Glomerular endothelial cell (primary cell): ENCODE measurements at places on chromosomes 1 and 21. TPM values are rescaled to one million over a fixed set of nuclear protein-coding genes. Genes with fewer than 3 reads are reported as not detected.

GRCh38 chr1:162407539-162407938, 4.4 kb downstream of the SH2D1B start:
- no peak for DNase-seq

Gene SLC35D1
- 2.8 and 4.7 TPM in 2 replicates for total RNA-seq

DNA sequence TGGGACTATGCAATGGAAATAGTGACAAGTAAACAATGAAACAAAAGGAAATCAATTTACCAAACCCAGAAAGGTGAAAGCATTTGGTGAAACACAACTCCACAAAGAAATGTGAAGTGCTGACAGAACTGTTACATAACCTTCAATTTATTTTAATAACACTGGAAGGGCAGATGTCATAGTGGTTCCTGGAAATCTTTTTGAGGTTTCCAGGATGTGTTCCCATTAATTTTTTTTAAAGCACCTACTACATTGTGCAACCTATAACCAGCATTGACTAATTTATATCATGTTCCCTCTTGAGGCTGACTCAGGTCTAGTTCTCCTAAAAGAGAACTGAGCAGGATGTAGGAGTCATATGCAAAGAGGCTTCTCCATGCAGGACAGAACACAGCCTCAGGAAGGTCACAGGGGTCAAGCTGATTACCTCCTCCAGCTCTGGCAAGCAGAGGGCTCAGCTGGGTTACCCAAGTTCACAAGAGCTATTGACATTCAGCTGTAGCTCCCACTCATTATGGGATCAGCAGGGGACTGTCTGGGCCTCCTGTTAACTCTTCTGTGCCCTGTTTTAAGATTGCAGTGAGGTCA, 157.1 kb upstream of the NRIP1 start:
- DNase-seq: no peak

DNA sequence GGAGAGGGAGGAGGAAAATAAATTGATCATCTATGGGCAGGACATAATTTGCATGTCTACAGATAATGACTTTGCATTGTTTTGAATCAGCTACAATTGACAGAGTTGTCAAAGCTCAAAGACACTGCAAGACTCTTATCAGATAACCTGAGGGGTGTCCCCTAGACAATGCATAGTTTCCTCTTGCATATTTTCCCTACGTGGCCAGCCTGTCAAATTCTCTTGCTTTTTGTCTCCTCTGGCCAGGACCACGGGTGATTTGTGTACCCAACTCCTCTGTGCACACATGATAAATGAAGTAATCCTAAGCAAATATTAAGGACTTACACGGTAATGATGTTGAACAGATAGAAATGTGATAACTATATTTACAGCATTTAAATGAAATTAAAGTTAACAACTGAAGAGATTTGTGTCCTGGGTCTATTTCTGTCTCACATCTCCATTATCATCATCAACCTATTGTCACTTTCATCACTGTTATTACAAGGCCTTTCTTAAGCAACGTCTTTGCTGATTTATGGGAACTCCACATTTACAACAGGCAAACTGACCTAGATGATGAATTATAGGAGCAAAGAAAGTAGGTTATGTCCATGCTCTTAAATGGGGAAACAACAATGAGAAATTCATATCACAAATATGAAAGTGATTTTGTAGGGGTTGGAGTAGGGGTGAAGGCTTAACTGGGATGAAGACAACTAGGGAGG, 18.8 kb downstream of the BATF3 start:
- no peak for DNase-seq

Gene MSH4
- not detected in 2 replicates for total RNA-seq

DNA sequence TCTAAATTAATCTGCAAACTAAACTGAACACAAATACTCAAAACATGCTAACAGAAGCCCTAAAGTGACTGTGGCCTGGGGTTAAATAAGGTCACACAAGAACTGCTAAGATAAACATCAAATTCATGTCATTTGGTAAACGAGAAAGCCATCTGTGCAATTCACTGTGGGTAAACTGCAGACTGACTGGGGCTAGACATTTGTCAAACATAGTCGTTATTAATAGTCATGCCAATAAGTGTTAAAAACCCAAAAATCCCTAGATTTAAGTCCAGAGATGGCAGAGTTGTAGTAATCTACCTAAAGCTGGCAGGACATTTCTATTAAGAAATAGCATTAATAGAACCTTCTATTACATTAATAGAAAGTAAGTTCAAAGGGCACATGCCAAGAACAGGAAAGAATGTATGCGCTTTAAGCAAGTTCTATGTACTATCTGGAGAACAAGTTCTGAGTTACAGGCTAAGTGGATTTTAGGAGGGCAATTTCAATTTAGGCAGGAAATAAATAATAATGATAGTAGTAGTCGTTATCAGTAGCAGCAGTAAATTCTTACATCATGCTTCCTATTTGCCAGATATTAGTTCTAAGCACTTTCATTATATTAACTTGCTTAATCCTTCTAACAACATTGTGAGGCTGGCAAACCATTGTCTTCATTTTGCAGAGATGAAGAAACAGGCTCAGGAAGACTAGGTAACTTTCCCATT, 8.6 kb downstream of the EDEM3 start:
- no peak for DNase-seq

Gene SLC41A1
- total RNA-seq: 29.8 and 50.8 TPM in 2 replicates

- DNase-seq: no peak
These were observed 222.1 kb downstream of the GRIK1 start for GRCh38 chr21:29717659-29718058.

- DNase-seq: no peak
These were observed 25.3 kb upstream of the ZNF697 start for GRCh38 chr1:119673171-119673940.

Gene RAB29
- 32.3 and 41.4 TPM in 2 replicates for total RNA-seq

Gene S100A1
- not detected in 2 replicates for total RNA-seq

DNA sequence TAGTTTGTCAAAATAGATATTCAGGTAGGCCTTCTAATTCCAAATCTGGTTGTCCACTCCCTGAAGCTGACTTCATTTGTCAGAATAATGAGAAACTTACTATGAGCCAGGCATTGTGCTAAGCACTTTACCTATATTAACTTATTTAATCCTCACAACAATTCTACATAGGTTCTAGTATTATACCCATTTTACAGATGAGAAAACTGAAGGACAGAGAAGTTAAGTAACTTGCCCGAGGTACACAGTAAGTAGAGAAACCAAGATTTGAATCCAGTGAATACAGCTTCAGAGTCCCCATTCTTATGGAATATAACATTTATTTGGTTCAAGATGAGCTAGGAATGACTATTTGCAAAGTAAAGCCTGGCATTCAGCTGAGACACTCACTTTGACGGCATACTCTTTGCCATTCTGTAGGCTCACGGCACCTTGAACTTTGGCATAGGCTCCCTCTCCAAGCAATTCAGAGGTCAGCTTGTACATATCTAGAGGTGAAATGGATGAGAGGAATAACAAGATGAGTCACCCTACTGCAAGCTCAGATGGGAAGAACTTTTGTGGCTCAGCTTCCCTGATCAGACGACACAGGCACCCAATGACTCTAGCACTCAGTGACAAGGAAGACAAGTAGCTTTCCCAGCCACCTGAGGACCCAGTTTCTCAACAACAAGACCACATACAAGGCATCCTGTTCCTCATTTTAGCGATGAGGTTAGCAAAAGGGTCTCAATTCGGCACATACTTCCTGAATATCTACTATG, 23.7 kb downstream of the MKNK1 start:
- no peak for DNase-seq

DNA sequence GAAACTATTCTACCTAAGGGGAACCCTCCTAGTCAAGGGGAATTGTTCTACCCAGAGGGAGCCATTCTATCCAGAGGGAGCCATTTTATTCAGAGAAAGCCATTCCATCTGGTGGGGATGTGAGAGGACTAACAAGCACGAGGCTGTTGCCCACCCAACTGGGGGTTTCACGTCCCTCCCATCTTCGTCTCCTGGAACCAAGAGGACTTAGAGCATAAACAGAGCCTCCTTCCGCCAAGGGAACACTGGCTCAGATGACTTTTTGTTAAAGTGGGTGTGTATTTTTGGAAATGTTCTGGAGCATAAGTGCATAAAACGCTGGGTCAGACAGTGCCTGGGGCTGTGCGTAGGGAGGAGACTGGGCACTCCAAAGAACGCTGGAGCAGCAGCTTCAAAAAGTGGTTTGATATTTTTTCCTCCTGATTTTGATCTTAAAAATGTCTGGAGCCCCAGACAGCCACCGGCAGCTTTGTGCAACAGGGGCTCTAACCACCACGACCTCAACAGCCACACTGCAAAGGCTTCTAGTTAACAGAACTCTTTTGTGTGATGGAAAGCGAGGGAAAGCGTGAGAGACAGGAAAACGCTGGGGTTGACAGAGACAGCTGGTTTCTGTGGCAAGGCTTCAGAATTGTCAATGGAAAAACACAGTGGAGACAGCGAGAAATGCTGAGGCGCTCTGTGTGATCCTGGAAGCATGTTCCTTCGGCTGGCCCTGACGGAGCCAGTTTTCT, 363.6 kb upstream of the CAMK1G start:
- DNase-seq: no peak

Gene PRXL2B
- total RNA-seq: 44.7 and 47.3 TPM in 2 replicates

- DNase-seq: no peak
These were observed 20.4 kb downstream of the KCNN3 start for GRCh38 chr1:154849645-154850131.

GRCh38 chr1:27564710-27565649, 39.0 kb downstream of the AHDC1 start:
- no peak for DNase-seq

GRCh38 chr1:183636783-183637182, 1.2 kb upstream of the ARPC5 start:
- no peak for DNase-seq

Gene ADCY10
- total RNA-seq: 0.06 TPM in 1 of 2 replicates, not detected in the other

DNA sequence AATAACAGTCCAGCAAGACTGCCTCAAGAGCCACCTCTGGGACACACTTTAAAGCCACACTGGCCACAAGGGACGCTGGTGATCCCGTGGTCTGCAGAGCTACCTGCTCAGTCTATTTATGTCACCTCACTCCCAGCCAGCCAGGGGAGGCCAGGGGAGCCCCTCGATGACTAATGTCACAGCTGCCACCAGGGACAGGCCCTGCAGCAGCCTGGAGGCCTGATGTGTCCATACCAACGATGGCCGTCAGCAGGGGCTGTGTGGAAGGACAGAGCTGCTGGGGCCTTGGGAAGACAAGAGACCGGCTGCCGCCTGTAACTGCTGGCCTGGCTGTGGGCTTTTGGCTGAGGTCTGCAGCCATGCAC, 71.0 kb downstream of the SIK1 start:
- no peak for DNase-seq

DNA sequence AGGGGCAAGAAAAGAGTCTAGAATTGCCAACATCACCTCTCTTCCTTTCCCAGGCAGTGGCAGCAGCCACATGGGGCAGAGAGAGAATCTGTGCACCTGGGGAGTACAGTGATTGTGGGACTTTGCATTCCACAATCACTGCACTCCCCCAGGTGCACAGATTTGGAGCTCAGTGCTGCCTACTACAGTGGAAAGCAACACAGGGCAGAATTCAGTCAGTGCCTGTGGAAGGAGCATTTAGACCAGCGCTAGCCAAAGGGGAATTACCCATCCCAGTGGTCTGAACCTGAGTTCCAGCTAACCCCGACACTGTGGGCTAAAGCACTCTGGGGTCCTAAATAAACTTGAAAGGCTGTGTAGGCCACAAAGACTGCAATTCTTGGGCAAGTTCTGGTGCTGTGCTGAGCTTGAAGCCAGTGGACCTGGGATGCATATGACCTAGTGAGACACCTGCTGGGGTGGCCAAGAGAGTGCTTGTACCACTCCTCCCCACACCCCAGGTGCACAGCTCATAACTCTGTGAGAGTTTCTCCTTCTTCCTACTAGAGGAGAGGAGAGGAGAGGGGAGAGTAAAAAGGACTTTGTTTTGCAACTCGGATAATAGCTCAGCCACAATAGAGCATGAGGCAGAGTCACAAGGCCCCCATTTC, 50.3 kb downstream of the NUP210L start:
- DNase-seq: no peak

DNA sequence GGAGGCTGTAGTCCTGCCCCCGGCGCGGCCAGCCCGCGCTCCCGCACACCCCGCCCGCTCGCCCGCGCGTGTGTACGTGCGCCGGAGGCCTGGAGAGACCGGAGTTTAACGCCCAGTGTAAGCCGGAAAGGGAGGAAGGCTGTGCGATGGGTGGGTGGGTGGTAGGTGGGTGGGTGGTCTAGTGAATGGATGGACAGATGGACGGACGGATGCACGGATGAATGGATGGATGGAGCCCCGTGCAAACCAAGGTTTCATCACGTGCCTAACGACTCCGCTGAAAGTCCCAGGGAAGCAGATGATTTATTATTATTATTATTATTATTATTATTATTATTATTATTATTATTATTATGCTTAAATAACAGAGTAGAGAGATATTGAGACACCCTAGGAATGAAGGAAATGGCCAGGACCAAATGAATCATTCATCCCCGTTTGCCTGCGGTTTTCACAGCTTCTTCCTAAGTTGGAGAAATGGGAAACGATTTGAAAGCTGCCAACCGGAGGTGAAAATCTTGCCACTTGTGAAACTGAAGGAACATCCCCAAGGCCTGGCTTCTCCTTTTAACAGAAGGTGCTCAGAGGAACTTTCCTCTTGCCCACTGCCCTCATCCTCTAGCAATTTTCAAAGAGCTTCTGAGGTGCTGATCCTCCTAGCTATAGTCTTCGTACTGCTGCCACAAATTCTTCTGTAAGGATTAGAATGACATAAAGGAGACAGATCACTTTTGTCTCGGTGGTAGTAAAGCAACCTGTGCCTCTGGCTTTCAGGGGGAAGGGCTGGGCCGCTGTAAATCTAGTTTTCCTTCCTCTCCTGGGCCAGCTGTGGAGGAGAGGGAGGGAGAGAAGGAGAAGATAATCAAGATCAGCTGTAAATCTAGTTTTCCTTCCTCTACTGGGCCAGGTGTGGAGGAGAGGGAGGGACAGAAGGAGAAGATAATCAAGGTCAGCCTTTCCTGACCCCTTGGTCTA, 648 bp upstream of the RGS7 start:
- no peak for DNase-seq

DNA sequence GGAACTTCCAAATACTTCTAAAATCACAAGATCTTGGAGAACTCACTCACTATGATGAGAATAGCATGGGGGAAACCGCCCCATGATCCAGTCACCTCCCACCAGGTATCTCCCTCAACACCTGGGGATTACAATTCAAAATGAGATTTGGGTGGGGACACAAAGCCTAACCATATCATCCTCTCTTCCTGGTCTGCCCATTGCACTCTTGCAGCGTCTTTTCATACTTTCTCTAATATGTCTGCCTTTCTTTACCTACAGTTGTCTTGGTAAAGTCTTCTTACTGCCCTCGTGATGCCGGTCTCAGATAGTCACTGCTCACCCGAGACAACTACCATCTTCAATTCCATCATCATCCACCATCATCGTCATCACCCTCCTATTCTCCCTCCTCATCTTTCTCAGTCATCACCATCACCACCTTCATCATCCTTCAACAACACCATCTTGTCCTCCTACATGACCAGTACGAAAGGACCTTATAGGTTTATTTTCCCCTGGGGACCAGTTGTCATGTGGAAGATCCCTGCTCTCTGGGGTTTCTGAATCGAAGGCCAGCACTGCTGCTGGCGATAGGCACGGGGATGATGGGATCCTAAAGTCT, 58.5 kb upstream of the CASZ1 start:
- DNase-seq: no peak

Gene KMO
- total RNA-seq: 3.1 TPM in 1 of 2 replicates, not detected in the other

- DNase-seq: no peak
These were observed 45.7 kb upstream of the ACOT11 start for GRCh38 chr1:54502342-54502741.

GRCh38 chr1:119083479-119083878, 57.0 kb downstream of the WARS2 start:
- no peak for DNase-seq

- DNase-seq: no peak
These were observed 450.6 kb upstream of the DAB1 start for GRCh38 chr1:57874418-57874877.

- no peak for DNase-seq
These were observed 111.3 kb downstream of the TNFSF18 start for GRCh38 chr1:172939475-172939874.

Gene KCNK2
- 0.05 TPM in 1 of 2 replicates, not detected in the other for total RNA-seq

Gene FAM89A
- total RNA-seq: 37.6 and 86.2 TPM in 2 replicates
